ENCODE measurements at places on chromosomes 5 and 9. TPM values are rescaled to one million over a fixed set of nuclear protein-coding genes. Genes with fewer than 3 reads are reported as not detected.

The TAF1L gene
- total RNA-seq = 0.03 TPM

The HAVCR1 gene
- 2.4 TPM for total RNA-seq

The ZBED3 gene
- 0.49 TPM for total RNA-seq

The IGFBPL1 gene
- not detected for total RNA-seq

The PCDHB11 gene
- not detected for total RNA-seq

The C9 gene
- not detected for total RNA-seq

DNA sequence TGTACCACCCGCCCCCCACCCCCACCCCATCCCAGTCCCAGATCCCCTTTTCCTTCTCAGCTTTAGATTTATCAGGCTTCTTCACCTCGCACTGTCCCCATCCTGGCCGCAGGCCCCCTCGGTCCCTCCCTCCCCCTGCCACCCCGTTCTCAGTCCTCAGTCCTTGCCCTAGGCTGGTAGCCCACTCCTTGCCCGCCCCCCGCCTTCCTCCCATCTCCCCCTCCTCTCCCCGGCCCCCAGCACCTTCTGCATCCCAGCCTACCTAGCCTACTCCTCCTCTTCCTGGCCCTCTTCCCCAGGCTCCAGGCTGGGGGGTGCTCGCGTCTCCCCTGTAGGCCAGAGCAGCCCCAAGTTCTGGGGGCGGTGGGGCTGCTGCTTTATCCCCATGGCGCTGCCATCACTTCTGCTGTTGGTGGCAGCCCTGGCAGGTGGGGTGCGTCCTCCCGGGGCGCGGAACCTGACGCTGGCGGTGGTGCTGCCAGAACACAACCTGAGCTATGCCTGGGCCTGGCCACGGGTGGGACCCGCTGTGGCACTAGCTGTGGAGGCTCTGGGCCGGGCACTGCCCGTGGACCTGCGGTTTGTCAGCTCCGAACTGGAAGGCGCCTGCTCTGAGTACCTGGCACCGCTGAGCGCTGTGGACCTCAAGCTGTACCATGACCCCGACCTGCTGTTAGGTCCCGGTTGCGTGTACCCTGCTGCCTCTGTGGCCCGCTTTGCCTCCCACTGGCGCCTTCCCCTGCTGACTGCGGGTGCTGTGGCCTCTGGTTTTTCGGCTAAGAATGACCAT, 828 bp downstream of the NPR2 start:
- no peak for DNase-seq
- H3K4me3 ChIP-seq = no peak overlapping the region
- peaks cover 13% of the 10 kb centered on the region for H3K4me1 ChIP-seq

DNA sequence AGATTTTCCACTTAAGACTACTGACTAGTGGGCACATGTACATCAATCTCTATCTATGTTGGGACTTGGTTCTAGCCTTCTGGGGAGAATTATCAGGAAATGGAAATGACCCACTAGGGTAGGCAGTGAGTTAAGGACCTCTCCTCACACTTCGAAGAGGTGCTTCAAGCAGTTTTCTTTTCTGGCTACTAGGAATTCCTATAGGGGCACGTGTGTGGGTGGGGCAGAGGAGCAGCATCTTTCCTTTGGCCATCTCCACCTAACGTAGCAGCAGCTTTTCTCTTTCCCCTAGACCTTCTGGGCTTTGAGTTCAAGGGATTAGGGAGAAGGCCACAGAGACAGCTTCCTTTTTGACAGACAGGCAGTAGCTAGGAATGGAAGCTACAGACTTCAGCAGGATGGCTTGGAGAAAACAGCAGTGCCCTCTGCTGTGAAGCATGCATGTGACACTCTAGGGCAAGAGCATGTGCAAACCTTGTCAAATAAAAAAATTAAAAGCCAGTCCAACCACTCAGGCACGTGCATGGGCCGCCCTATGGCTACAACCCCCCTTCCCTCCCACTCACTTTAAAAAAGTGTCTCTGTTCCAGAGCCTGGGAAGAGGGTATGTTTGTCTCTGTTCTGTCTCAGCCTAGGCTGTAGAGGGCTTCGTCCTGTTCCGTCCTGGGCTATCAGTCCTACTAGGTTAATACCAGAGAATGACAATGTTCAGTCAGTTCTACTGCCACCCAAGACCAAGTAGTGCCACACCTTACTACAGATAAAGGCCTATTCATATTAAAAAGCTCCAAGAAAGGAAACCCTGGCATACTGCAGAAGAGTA, 8.7 kb upstream of the GFRA3 start:
- H3K4me3 ChIP-seq = no peak overlapping the region
- DNase-seq = no peak
- H3K36me3 ChIP-seq = peaks cover 6% of the 10 kb centered on the region

DNA sequence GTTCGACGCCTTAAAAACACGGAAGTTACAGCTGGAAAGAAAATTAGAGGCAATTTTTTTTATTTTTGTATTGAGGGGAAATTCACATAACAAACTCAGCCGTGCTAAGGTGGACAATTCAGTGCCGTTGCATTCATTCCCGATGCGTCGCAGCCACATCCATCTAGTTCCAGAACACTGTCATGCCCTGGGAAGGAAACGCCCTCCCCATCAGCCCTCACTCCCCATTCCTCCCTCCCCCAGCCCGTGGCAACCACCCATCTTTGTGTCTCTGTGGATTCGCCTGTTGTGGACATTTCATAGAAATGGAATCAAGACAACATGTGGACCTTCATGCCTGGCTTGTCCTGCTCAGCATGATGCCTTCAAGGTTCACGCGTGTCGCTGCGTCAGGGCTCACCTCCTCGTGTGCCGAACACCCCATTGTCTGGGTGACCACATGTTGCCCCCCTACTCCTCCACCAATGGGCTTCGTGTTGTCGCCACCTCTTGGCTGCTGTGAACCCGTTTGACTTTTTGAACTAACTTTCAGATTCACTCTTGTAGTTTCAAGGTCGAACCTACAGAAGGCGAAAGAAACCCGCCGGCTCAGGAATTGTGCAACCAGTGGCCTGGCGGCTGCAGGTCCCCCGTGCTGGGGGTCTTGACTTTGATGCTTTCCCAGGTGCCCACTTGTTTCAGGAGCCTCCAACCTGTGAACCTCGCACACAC, 17.4 kb upstream of the CAMSAP1 start:
- H3K27me3 ChIP-seq = no peaks in the 10 kb centered on the region
- peak overlapping the region; percentile 62 for H3K4me3 ChIP-seq
- peaks cover 27% of the 10 kb centered on the region for H3K4me1 ChIP-seq
- peak overlapping the region; percentile 87 for H3K27ac ChIP-seq

DNA sequence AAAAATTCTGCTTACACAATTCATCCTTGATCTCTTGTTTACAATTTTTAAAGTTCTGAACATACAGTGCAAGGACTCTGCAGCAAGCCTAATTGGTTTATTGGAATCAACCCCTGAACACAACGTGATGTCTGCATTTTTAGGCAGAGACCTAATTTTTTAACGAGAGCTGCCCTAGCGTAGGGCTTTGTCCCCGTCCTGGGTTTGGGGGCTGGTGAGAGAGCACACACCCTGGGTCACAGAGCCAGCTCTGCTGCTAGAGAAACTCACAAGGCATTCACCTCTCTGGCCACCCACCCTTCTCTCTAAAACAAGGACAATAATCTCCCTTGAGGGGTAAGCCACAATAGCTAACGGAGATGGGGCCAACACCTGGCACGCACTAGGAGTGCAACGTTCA, 28.2 kb downstream of the SH3PXD2B start:
- no peaks in the 10 kb centered on the region for H3K36me3 ChIP-seq
- H3K27me3 ChIP-seq = peaks cover 3% of the 10 kb centered on the region
- H3K4me3 ChIP-seq = no peak overlapping the region

- no peak for DNase-seq
- no peak overlapping the region for H3K4me3 ChIP-seq
These were observed 11.7 kb upstream of the NUP214 start for GRCh38 chr9:131113655-131114054.

- no peak overlapping the region for H3K27ac ChIP-seq
- no peak for DNase-seq
These were observed 6.4 kb upstream of the EEIG1 start for GRCh38 chr9:127987103-127987614.

DNA sequence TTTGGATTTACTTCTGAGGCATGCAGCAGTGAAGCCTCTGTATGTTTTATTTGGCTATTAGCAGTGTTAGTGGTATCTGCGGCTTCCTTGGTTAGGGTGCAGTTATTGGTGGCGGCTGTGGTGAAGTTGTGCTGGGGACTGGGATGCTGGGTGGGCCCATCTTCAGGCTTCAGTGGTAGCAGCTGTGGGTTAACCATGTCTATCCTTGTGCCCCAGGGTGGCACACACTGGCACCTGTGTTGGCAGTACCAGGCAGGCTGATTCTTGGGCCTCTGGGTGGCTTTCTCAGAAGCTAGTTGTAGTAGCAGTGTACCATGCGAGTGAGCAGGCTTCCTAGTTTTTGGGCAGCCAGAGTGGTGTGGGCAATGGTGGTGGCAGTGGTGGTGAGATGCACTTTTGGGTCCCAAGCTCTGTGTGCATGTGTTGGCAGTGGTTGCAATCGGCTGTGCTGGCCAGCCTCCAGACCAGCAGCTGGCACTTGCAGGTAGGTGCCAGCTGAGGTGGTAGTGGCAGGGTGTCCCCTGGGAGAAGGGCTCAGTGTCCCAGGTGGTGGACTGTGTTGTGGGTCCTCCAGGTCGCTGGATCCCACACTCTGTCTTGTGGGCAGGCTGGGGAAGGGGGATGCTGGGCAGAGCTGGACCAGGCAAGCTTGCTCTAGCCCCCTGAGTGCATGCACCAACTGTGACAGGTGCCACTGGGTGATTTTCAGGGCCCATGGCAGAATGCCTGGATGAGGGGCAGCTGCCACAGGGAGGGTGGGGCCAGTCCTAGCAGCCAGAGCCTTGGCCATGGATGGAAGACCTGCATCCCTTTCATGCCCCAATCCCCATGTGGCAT, 13.6 kb downstream of the AHRR start:
- no peak for DNase-seq
- peaks cover 4% of the 10 kb centered on the region for H3K36me3 ChIP-seq
- peak overlapping the region; percentile 83 for H3K27ac ChIP-seq
- H3K4me1 ChIP-seq = peaks cover 53% of the 10 kb centered on the region
- no peaks in the 10 kb centered on the region for H3K27me3 ChIP-seq

GRCh38 chr5:123538670-123539459, 26.9 kb downstream of the CSNK1G3 start:
- DNase-seq = no peak
- H3K27ac ChIP-seq = no peak overlapping the region
- H3K4me3 ChIP-seq = no peak overlapping the region
- H3K4me1 ChIP-seq = peaks cover 24% of the 10 kb centered on the region
- H3K27me3 ChIP-seq = no peaks in the 10 kb centered on the region

DNA sequence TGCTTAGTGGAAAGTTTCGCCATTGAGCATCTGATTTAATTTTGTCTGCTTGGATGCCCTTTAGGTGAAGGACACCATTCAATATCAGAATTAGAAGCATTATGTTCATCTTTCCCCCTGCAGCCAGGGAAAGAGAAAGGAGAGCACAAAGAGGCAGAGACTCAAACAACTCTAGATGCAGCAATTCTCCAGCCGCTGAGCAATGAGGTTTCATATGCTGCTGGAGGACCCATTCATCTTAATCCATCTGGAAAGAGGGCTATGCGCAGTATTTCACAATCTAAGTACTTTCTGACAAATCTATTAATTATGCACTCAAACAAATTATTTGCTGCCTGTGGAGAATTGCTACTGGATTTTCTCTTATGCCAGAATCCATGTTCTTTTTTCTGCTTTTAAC, 527.0 kb upstream of the TUSC1 start:
- DNase-seq = no peak
- H3K4me1 ChIP-seq = no peaks in the 10 kb centered on the region
- H3K27me3 ChIP-seq = no peaks in the 10 kb centered on the region
- H3K27ac ChIP-seq = no peak overlapping the region
- no peaks in the 10 kb centered on the region for H3K36me3 ChIP-seq

- no peak overlapping the region for H3K27ac ChIP-seq
- H3K4me1 ChIP-seq = no peaks in the 10 kb centered on the region
These were observed 119.1 kb downstream of the ZDHHC21 start for GRCh38 chr9:14574173-14574572.

DNA sequence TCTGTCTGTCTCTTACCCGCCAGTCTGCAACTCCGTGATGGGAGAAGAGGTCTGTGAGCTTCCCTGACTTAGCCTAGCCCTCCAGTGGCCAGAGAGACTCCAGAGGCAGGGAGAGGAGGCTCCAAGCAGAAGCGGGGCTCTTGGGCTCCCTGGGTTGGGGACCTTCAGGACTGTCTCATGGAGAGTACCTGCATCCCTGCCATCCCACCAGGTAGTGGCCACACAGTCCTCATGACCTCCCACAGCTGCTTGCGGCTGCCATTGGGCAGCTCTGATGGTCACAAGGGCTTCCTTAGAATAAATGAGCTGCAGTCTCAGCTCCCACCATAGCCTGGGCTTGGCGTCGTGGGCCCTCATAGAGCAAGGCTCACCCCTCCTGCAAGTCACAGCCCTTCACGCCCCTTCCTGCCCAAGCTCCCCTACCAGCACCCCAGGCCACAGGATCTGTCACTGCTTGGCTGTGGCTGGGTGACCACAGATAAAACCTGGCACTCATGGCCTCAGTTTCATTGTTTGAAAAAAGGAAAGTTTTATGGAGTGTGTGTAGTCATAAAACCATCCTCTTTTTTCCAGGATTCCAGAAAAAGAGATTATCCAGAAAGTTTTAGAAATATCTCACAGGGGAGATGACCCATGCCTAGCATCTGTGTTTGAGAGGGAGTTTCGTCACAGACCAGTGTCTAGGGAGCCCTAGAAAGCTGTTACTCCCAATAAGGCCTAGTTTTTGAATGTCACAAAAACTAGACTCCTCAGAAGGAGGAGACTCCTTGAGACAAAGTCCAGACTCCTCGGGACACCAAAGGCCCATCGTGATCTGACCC, 48.4 kb downstream of the PPARGC1B start:
- peaks cover 7% of the 10 kb centered on the region for H3K36me3 ChIP-seq
- no peaks in the 10 kb centered on the region for H3K27me3 ChIP-seq
- H3K27ac ChIP-seq = no peak overlapping the region
- H3K4me1 ChIP-seq = peaks cover 12% of the 10 kb centered on the region
- H3K4me3 ChIP-seq = no peak overlapping the region

GRCh38 chr9:78898234-78898633, 601.3 kb downstream of the PSAT1 start:
- H3K36me3 ChIP-seq = no peaks in the 10 kb centered on the region
- DNase-seq = no peak
- no peak overlapping the region for H3K4me3 ChIP-seq
- H3K4me1 ChIP-seq = no peaks in the 10 kb centered on the region
- H3K27me3 ChIP-seq = no peaks in the 10 kb centered on the region
- no peak overlapping the region for H3K27ac ChIP-seq
